GM23248 (cell line): ENCODE measurements at places on chromosomes 11 and 22. TPM values are rescaled to one million over a fixed set of nuclear protein-coding genes. Genes with fewer than 3 reads are reported as not detected.

The NXPE4 gene
- not detected in 2 replicates for total RNA-seq

The LGALS12 gene
- not detected in 2 replicates for total RNA-seq

The MB gene
- not detected in 2 replicates for total RNA-seq

The PANX2 gene
- total RNA-seq = under 0.01 TPM in 1 of 2 replicates, not detected in the other

The C11orf58 gene
- total RNA-seq = 130 and 153 TPM in 2 replicates

The GGTLC2 gene
- not detected in 2 replicates for total RNA-seq

DNA sequence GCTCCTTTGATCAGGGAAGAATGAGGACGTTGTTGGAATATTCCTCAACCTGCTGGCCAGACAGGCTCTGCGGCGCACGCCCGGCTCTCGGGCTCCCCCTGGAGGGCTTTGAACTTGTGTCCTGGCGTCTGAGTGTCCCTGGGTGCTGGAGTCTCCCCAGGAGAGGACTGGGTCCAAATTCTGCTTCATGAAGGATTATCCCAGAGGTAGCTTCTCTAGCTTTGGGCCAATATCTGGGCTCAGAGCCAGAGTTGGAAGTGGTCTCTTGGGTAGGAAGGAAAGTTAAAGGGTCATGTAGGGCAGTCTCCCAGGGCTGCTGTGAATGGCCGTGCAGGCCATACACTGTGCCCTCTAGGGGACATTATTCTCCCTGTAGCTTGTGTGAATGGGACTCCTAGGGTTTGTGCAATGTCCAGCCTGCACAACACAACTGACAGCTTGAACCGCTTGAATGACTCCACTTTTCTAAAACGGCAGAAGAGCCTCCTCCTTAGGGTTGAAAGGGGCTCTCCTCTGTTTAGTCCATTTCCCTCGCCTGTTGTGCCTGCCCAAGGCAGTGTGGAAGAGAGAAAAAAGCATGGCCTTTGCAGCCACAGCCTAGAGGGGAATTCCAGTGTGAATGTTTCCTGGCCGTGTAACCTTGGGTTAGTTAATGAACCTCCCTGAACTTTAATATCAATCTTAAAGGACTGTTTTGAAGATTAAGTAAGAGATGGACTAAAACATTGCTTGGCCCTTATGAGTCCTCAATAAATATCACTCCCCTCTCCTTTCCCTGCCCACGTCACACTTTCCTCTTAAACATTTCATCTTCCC lies 111.2 kb upstream of the THY1 start:
- H3K4me3 ChIP-seq = no peak overlapping the region
- H3K36me3 ChIP-seq = no peaks in the 10 kb centered on the region
- no peak overlapping the region for H3K27ac ChIP-seq
- H3K27me3 ChIP-seq = peaks cover 30% of the 10 kb centered on the region
- H3K4me1 ChIP-seq = peaks cover 7% of the 10 kb centered on the region; the same call in 1 of the 2 replicates
- peak; percentile 80 for DNase-seq

- H3K4me1 ChIP-seq = peaks cover 9% of the 10 kb centered on the region; the same call in 1 of the 2 replicates
- no peaks in the 10 kb centered on the region for H3K36me3 ChIP-seq
- H3K27ac ChIP-seq = no peak overlapping the region
- peak; percentile 30 for DNase-seq
Observed at GRCh38 chr22:19122752-19123492, 710 bp upstream of the DGCR2 start.

- H3K27ac ChIP-seq = no peak overlapping the region
- peaks cover 4% of the 10 kb centered on the region; the same call in 1 of the 2 replicates for H3K4me1 ChIP-seq
- peaks cover 6% of the 10 kb centered on the region; the same call in 1 of the 2 replicates for H3K27me3 ChIP-seq
- peak; percentile 41 for DNase-seq
Observed at GRCh38 chr22:37419969-37420685, 7.2 kb downstream of the ELFN2 start.

- H3K27ac ChIP-seq = no peak overlapping the region
- no peaks in the 10 kb centered on the region for H3K27me3 ChIP-seq
- H3K36me3 ChIP-seq = peaks cover 68% of the 10 kb centered on the region
- no peak overlapping the region for H3K4me3 ChIP-seq
- DNase-seq = no peak
Observed at GRCh38 chr22:36281781-36282327, 28.9 kb downstream of the APOL1 start.

GRCh38 chr11:123760894-123761293 lies 6.6 kb upstream of the OR6X1 start:
- H3K4me1 ChIP-seq = no peaks in the 10 kb centered on the region
- H3K36me3 ChIP-seq = no peaks in the 10 kb centered on the region
- DNase-seq = no peak
- peaks cover 12% of the 10 kb centered on the region; the same call in 1 of the 2 replicates for H3K27me3 ChIP-seq
- no peak overlapping the region for H3K27ac ChIP-seq

DNA sequence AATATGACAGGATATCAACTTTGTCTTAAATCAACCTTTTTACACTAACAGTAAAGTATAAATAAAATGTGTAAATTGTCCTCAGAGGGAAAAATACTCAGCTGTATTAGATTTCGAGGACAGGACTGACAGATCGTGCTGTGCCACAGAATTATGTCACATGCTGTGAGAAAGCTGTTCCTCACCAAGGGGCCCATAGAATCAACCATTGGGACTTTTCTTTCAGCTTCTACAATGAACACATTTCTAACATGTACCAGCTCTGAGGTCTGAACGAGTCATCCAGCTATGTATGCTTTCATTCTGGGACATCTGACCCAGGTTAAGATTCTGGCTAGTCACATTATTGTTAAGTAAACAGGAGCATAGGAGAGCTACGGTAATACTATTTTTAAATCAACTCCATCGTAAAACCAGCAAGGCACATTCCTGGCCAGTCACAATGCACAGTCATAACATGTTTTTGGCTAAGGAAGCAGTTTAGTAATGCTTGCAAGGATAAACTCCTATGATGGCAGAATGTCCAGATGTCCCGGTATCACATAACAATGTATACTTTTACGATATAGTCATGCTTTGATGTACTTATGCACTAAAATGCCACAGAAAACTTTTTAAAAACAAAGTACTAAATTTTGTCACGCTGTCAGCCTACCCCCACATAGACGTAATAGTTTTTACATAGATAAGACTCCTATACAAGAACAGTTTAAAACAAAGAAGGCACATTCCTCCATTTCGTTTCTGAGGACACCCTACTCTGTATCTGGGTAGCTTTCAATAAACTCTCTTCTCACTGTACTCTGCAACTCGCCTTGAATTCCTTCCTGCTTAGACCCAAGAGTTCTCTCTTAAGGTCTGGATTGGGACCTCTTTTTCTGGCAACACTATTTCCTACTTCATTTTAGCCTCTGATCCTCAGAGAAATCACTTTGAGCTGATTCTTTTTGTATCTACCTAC lies 27.4 kb downstream of the ZNF214 start:
- H3K4me1 ChIP-seq = peaks cover 29% of the 10 kb centered on the region
- peak overlapping the region; percentile 53 for H3K4me3 ChIP-seq
- H3K36me3 ChIP-seq = no peaks in the 10 kb centered on the region

GRCh38 chr22:45341498-45341897 lies 31.8 kb downstream of the FAM118A start:
- no peaks in the 10 kb centered on the region for H3K27me3 ChIP-seq
- 0 out of 2 replicates have a peak, but pooled peaks cover 11% of the 10 kb centered on the region for H3K36me3 ChIP-seq
- no peak overlapping the region for H3K27ac ChIP-seq
- DNase-seq = no peak
- H3K4me3 ChIP-seq = no peak overlapping the region
- H3K4me1 ChIP-seq = no peaks in the 10 kb centered on the region

GRCh38 chr11:95944623-95945022 lies 20.7 kb upstream of the MTMR2 start:
- no peak for DNase-seq
- no peaks in the 10 kb centered on the region for H3K36me3 ChIP-seq
- H3K27me3 ChIP-seq = no peaks in the 10 kb centered on the region
- H3K4me1 ChIP-seq = no peaks in the 10 kb centered on the region
- no peak overlapping the region for H3K4me3 ChIP-seq

DNA sequence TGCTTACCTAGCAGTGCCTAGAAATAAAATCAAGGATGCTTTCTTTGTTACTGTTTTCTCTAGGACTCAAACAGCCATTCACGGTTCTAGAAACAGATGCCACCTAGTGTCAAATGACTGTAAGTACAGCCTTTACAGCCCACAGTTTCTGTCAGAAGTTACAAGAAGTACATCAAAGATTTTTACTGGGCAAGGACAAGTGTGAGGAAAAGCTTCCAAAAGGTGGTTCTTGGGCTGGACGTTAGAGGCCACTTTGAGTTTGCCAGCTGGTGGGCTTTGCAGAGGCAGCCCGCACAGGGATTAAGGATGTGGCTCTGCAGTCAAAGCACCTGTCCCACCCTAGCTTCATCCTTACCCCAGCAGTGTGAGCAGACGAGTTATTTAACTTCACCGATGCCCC lies 6.9 kb downstream of the KMT5B start:
- peak; percentile 75 for DNase-seq
- H3K4me1 ChIP-seq = peaks cover 14% of the 10 kb centered on the region
- no peak overlapping the region for H3K27ac ChIP-seq
- no peak overlapping the region for H3K4me3 ChIP-seq

DNA sequence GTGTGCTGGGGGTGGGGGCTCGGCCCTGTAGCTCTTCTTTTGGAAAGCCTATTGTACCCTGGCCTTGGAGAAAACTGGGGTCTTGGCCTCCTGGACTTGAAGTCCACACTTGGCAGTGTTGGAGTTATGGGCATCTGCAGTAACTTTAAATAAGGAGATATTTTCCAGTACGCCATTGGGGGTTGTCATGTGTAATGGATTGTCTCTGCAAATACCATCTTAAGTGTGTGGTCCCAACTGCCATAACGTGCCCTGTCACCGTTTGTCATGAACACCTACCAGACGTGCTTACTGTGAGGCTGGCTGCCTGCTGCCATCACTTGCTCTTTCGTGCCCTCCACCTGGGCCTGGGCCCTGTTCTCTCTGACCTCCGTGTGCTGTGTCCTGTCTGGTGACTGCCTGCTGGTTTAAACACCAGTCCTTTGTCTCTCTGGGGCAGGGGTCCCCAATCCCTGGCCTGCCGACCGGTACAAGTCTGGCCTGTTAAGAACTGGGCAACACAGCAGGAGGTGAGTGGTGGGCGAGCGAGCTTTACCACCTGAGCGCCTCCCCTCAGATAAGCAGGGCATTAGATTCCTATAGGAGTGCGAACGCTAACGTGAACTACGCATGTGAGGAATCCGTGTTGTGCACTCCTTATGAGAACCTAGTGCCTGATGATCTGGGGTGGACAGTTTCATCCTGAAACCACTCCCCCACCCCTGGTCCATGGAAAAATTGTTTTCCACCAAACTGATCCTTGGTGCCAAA lies 3.6 kb upstream of the ZDHHC8 start:
- H3K36me3 ChIP-seq = 0 out of 2 replicates have a peak, but pooled peaks cover 6% of the 10 kb centered on the region
- DNase-seq = no peak

DNA sequence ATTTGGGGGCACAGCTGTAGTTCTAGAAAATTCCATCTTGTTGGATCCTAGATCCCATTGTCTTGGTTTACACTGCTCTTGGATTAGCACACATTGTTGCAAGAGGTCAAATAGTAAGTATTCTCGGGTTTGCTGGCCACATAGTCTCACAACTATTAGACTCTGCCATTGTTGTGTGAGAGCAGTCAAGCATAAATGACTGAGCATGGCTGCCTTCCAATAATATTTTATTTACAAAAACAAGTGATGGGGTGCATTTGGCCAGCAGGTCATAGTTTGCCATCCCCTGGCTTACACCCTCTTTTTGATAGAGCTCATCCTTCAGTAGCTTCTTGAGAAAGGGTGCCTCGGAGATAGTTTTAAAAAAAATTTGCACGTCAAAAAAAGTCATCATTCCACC lies 77.9 kb upstream of the ALX4 start:
- H3K4me1 ChIP-seq = no peaks in the 10 kb centered on the region
- no peak overlapping the region for H3K27ac ChIP-seq
- H3K27me3 ChIP-seq = peaks cover 18% of the 10 kb centered on the region
- no peak overlapping the region for H3K4me3 ChIP-seq

- peaks cover 50% of the 10 kb centered on the region for H3K4me1 ChIP-seq
- H3K27ac ChIP-seq = peak overlapping the region; percentile 88
- H3K36me3 ChIP-seq = no peaks in the 10 kb centered on the region
- no peaks in the 10 kb centered on the region for H3K27me3 ChIP-seq
- peak; percentile 96 for DNase-seq
Observed at GRCh38 chr11:72141066-72141465, 5.5 kb downstream of the FOLR3 start.

GRCh38 chr11:12089473-12089872 lies 20.9 kb upstream of the MICAL2 start:
- H3K4me1 ChIP-seq = peaks cover 53% of the 10 kb centered on the region
- H3K4me3 ChIP-seq = no peak overlapping the region
- peak overlapping the region; percentile 100 for H3K27ac ChIP-seq
- no peaks in the 10 kb centered on the region for H3K27me3 ChIP-seq
